Skeletal muscle cell (primary cell): ENCODE measurements at places on chromosomes 2 and 18.

- DNase-seq = no peak
Measured at GRCh38 chr18:24466771-24467170, 6.3 kb downstream of the HRH4 start.

- no peak for DNase-seq
Measured at GRCh38 chr2:199485732-199486335, 28.1 kb upstream of the SATB2 start.

DNA sequence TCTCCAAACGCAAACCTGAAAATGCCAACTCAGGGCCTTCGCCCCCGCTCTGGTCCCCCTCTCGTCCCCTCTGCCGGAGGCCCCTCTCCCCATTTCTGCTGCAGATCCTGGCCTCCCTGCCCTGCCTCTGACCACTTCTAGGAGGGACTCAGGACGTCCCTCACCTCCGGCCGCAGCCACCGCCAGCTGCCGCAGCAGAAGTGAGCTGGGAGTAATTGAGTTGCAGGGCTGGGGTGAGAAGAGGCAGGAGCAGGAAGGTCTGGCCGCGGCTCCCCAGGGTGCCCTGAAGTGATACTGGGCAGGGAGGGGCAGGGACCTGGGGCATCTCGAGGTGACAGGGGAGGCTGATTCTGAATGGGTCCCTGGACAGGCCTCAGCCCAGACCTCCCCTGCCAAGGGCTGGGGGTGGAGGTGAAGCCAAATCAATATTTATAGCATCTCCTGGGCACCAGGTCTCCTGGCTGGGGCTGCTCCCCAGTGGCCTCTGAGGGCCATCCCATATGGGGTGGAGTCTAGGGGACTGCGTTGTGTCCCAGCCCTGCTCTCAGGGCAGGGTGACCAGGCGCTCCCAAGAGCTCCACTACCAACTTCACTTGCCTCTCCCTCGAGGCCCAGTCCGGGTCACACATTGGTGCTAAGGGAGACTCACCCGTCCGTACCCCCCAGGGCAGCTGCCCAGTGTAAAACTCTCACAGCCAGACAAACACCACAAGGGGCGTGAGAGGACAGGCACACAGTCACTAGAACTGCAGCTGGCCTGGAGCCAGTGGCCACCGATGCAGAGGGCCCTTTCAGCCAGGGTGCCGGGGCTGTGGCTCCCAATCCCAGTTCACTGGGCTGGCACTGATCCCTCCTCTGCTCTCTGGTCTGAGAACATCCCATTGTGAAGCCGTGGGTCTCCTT lies 33.0 kb downstream of the KCNIP3 start:
- no peak for DNase-seq

GRCh38 chr18:50832754-50833153 lies 12.9 kb upstream of the MRO start:
- no peak for DNase-seq

GRCh38 chr18:75546964-75547363 lies 119.5 kb upstream of the SMIM21 start:
- no peak for DNase-seq

GRCh38 chr2:182901748-182902147 lies 35.3 kb upstream of the FRZB start:
- no peak for DNase-seq

DNA sequence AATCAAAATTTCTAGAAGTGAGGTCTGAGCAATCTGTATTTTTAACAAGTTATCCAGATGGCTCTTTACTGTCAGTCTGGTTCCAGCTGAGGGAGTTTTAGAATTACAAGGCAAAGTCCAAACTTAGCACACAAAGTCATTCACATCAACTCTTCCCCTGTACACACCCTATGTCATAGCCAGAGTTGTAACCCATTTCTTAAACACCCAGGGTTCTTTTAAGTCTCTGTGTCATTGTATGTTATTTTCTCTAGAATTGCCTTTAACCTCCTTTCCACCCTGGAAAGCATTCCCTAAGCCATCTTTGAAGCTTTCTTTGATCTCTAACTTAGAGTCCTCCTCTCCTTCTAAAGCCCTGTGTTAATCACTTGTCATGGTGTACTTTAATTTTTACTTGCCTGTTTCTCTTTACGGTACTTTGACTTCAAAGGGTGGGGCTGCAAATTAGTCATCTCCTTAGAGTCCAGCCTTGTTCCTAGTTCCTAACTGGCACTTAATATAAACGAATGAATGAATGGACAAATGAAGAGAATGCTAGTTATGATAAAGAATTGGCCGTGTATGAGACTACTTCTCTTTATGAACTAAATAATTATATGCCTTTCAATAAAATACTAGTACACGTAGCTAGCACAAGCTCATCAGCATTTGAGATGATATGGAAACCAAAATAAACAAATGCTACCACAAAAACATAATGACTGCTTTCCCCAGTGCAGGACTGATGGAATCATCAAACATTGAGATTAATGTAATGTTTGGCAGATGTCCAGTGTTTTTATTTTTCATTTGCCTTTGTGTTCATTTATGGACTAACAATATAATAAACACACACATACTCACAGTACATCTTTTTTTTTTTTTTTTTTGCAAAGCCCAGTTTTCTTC lies 11.9 kb upstream of the ACTR3 start:
- no peak for DNase-seq

GRCh38 chr18:28512357-28512756 lies 335.4 kb upstream of the CDH2 start:
- DNase-seq = no peak

DNA sequence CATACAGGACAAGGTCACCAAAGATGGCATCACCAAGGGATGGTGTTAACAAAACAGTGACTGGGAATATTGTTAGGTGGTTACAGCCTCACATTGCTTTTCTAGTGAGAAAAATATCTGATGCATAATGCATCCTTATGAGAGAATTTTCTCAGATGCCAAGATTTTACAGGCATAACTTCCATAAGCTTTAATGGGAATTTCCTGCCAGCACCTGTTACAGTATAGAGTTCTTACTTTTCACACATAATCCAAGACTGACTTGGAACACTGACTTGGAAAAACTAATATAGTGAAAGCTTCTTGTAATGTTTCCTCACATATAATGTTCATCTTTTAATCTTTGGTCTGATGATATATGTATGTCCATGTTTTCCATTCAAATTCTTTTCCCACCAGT lies 402.8 kb downstream of the ARHGAP15 start:
- DNase-seq = no peak

DNA sequence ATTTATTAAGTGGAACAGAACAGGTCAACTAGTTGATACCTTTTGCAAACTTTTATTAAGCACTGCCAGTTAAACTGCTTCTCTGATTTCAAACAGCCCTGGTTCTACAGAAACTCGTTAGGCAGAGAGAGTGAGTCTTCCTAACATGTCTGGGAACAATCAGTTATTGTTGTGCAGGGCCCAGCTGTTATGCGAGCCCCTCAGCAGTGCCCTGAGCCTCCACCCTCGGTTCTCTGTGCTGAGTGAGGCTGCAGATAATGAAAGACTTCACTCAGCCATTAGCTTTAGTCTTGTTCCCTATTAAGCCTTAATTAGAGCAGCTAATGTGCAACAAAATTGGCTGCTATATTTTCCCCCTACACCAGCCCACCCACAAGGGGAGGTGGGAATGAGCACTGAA lies 39.6 kb downstream of the KCTD18 start:
- DNase-seq = no peak
